ENCODE measurements at places on chromosomes 3 and 15.

GRCh38 chr15:92813485-92813884, 86.6 kb upstream of the CHD2 start:
- no peak for DNase-seq

DNA sequence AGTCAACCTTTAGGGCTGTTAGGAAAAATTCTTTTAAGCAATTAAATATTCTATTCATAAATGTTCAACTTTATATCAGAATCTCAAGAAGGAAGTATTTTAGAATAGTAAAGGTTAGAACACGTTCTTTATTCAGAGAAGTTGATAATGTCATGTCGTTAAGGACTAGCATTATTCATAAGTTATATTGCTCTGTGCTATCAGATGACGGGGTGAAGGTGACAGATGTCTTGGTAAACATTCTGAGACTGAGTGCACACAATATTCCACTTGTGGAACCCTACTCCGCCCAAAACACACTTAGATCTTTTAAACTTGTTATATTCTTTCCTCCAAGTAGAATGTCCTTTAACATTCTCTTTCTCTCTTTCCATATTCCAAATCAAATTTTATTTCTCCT, 7.9 kb downstream of the AP4E1 start:
- DNase-seq = no peak

DNA sequence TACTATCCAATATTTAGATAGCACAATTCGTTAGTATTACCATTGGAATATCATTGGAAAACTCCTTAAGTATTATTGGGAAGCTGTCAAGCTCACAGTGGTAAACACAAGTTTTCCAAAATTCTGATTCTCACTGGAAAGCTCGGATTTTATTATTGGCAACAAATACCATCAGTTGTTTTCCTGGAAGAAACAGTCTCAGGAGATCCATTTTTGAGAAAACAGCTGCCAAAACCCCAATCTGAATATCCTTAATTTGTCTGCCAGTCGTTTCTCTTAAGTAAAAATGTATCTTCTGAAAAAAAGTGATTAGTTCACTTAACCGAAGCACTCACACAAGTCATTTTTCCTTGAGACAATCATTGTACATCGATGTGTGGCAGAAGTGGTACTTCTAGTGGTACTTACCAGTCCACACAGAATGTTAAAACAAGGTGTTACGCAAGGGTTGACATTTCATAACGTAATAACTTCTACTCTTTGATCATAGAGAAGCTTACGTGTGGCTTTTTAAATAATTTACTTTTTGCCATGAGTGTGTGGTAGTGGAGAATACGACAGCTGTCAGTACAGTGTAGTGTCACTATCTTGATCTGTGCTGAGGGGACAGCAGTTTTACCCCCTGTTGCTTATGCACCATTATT, 74.9 kb downstream of the FAM43A start:
- peak; percentile 61 for DNase-seq

GRCh38 chr3:21505711-21506460, 245.1 kb downstream of the ZNF385D start:
- no peak for DNase-seq

DNA sequence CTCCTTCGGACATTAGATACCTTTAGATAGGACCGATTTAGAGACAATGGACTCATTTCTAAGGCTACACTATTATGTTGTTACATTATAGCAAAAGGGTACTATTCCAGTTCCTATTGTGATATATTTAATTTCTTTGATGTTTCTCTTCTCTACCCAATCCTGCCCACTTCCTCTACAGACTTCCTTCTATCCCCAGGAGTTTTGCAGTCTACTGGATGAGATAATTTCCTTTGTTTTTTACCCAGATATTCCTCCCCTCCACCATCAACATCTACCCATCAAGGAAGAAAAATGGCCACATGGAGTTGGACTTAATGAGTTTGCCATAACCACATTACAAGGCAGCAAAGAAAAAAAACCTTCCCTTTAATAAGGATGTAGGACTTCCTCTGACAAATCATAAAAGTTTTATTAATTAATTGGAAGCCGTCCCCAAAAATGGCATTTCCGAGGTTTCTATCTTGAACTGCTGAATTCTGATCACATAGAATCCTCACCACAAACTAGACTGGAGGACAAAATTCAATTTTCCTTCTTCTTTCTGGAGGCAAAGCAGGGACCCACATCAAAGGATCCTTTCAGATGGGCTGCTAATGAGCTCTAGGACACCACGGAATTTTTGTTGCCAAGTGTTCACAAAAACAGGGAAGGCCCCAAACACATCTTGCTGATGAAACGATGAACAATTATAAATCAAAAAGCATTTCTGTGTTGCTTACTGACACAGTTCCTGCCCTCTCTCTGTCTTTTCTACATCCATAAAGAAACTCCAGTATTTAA, 33.4 kb downstream of the FRMD4B start:
- no peak for DNase-seq

GRCh38 chr3:17195192-17195611, 310.4 kb downstream of the PLCL2 start:
- peak; percentile 13 for DNase-seq

DNA sequence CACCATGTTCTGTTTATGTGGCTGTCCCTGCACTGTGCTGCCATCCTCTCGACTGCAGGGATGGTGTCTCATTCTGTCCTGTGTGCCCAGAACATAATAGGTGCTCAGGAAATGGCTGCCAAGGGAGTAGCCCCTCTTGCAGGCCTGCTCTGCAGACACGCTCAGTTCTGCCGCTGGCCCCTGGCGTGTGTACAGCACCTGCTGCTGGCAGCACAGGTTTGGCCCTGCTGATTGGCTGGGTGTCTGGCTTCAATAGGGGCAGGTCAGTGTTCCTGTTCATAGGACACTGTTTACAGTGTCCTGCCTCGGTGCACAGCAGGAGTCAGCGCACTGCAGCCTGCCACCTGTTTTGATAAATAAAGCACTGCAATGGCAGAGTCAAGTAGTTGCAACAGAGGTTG, 146.9 kb downstream of the DNAJB8 start:
- no peak for DNase-seq

DNA sequence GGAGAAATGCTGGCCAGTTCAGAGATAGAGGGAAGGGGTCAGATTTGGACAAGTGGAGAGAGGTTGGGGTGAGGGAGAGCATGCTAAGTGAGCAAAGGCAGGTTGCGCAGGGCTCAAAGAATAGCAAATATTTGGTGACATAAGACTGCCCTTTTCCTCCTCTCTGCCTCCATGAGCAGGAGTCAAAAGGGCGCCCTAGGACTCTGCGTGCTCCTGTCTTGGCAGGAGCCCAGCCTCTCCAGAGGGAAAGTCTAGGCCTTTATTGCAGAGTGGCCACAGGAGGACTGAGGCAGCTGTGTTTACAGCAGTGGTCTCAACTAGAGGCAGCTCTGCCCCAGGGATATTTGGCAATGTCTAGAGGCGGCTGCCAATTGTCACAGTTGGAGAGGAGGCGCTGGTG, 165.6 kb downstream of the FAM43A start:
- no peak for DNase-seq

- DNase-seq = no peak
Measured at GRCh38 chr15:82294061-82294690, 31.6 kb downstream of the SAXO2 start.

GRCh38 chr3:151708868-151709267, 24.9 kb upstream of the AADACL2 start:
- DNase-seq = no peak

DNA sequence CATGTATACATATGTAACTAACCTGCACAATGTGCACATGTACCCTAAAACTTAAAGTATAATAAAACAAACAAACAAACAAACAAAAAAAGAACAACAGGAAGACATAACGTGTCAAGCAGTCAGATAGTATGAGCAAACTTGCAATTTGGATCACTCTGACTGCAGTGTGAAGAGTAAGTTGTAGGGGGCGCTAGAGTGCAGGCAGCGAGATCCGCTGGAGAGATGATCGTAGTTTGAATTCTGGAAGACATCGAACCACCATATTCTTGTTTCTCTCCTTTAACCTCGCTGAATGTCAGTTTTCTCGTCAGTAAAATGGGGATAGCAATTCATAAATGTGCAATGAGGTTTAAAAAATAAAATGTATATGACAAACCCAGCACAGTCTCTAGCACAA, 165.2 kb upstream of the LMCD1 start:
- DNase-seq = no peak

DNA sequence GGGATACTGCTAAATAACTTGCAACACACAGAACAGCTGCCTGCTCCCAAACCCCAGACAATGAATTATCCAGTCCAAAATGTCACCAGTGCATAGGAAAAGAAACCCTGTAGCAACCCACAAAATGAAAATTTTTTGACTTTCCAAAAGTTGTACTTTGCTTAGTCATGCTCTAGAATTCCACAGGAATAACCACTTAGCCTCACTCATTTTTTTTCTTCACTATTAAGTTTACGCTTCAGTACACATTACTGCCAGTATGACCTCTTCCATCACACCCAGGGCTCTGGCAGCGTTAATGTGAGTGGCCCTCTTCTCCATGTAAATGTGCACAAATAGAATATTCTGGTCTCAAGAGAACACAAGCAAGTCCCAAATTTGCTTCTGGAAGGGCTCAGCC, 259.8 kb downstream of the MAGI1 start:
- no peak for DNase-seq

- no peak for DNase-seq
Measured at GRCh38 chr3:125440970-125441369, 65.8 kb upstream of the ZNF148 start.

DNA sequence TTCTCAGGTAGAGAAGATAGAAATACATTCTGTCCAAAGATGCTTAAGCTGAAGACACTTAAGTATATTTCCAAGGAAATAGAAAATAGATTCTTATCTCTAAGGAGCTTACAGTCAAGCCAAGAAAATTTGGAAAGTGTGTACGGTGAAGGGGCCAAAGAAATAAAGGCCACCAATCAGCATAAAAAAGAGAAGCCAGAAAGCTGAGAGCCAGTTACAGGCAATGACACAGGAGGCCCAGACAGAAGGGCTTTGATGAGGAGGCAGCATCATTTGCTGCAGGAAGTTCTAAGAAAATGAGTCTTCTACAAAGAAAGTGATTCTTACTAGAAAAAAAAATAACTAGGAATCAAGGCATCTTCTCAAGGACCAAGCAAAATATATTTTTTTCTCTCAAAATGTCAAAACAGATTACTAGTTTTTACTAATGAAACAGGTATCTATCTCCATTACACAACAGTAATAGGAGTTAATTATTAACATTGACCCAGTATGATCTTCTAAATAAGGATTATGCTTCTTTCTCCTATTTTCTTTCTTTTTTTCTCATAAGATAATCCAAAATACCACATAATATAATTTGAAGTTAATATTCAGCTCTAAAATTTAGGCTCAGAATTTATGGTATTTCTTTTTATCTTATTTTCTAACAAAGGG, 82.1 kb upstream of the PHLDB2 start:
- no peak for DNase-seq

- DNase-seq = no peak
Measured at GRCh38 chr3:177565981-177566380, 368.7 kb upstream of the TBL1XR1 start.

DNA sequence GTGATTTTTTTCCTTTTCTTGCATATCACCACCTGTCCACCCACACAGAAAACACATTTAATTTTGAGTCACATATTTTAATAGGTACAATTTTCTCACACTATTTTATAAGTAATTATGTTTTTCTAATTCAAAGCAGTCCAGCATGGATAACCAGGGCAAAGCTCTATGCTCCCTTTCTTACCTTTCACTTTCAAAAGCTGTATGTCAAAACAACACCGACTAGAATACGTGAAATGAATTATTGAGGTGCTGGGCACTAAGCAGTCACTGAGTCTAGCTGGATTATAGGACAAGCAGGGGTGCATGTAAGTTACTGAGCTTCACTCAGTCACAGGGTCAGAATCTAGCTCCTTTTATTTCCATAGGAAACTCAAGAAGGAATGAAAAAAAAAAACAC, 60.6 kb downstream of the LSAMP start:
- DNase-seq = no peak

Data from HL-60 (cell line).